ENCODE measurements at places on chromosomes 4 and X. TPM values are rescaled to one million over a fixed set of nuclear protein-coding genes. Genes with fewer than 3 reads are reported as not detected.

GRCh38 chr4:174713821-174714220 is 115.2 kb downstream of the GLRA3 start:
- no peak for DNase-seq

DNA sequence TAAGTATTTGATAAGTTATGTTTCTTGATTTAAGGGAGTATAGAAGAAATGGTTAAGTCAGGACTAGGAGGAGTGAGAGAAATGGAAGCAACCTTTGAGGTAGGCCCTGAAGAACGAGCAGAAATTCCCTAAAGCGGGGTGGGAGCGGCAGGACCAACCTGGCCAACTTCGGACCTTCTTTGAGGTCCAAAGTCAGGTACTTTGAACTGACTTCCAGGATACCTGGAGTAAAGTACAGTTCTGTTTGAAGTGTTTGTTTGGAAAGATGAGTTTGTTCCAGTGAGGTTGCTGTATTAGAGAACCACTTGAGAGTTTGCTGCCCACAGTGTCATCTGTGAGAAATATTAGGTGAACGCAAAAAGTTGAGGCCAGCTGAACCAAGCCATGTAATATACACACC is 11.7 kb downstream of the RNF4 start:
- no peak for DNase-seq

- no peak for DNase-seq
Observed at GRCh38 chr4:145417348-145418130, 64.1 kb upstream of the SMAD1 start.

DNA sequence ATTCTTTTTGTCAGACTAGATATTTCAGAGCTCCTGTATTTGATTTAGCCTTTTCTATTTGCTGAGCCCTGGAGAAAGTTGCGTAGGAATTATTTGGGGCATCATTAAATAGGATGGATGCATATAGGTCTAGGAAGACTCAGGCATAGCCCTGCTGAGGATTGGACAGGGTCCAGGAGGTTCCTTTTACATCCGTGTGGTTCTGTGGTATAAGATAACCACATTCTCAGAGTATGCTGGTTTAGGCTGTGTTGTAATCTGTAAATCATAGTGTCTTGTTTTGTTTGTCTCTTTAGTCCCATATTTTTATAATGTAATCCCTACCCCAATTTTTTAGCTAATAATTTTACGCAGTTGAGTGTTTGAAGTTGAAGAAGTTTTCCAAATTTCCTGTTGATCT is 513.7 kb downstream of the RPA4 start:
- no peak for DNase-seq

GRCh38 chrX:68832516-68833447 is 4.0 kb downstream of the EFNB1 start:
- DNase-seq = no peak

GRCh38 chrX:87968118-87968517 is 450.5 kb downstream of the KLHL4 start:
- no peak for DNase-seq

DNA sequence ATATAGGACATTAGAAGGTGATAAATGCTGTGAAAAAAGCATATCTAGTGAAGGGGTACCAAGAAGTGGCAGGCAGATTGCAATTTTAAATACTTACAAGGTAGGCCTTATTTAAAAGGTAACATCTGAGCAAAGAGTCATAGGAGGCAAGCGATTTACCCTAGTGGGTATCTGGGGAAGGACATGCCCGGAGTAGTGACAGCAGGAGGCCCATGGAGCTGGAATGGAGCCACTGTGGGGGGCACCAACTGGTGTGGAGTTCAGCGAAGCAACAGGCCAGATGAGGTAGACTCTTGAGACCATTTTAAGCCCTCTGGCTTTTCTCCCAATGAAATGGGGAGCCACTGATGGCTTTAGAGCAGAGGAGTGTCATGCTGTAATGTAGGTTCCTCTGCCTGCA is 37.3 kb downstream of the SEC24D start:
- DNase-seq = no peak

DNA sequence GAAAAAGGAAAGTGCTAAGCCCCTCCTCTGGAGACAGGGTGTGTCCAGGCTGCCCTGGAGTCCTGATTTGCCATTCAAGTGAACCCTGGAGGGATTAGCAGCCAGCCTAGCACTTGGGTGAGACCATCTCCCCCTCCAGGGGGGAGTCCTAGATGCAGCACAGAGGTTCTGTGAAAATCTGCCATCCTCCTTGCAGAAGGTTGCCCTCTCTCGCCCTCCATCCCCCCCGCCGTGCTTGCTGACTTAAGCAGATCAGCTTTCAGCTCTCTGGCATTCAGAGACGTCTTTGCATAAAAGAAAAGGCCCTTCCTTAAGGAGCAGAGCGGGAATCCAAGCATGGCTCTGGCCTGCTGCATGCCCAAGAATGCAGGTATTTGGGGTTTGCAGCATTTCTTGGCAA is 102.1 kb upstream of the SCML1 start:
- DNase-seq = no peak

GRCh38 chr4:40462326-40462725 is 127.2 kb downstream of the CHRNA9 start:
- no peak for DNase-seq

- no peak for DNase-seq
Observed at GRCh38 chr4:38128478-38129459, 168.6 kb downstream of the PTTG2 start.

- peak; percentile 82 for DNase-seq
Observed at GRCh38 chr4:122003335-122003734, 51.5 kb upstream of the TRPC3 start.

DNA sequence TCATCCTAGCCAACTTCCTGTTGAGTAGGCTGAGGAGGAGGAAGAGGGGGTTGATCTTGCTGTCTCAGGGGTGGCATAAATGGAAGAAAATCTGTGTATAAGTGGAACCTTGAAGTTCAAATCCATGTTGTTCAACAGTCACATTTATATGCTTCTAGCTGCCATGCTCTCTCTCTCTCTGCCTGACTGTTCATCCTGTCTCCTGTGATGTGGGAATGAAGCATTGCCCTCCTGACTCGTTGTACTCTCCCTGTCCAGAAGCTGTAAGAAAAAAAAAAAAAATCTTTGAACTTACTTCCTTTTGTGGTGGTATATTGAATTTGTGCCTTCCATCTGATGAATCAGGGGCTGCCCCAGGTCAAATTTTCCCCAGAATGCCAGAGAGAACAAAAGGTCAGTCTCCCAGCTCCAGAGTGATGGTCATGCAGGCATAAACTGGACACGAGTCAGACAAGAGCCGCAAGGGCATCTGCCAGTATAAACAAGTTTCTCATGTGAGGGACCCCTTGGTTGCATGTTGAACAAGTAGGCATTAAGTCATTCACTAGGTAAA is 257.0 kb downstream of the IDS start:
- no peak for DNase-seq

- peak; percentile 70 for DNase-seq
Observed at GRCh38 chr4:184282251-184282713, 64.6 kb upstream of the ENPP6 start.

- DNase-seq = no peak
Observed at GRCh38 chrX:54564936-54565335, 34.9 kb downstream of the GNL3L start.

- DNase-seq = no peak
Observed at GRCh38 chr4:111991797-111992196, 153.5 kb upstream of the FAM241A start.

DNA sequence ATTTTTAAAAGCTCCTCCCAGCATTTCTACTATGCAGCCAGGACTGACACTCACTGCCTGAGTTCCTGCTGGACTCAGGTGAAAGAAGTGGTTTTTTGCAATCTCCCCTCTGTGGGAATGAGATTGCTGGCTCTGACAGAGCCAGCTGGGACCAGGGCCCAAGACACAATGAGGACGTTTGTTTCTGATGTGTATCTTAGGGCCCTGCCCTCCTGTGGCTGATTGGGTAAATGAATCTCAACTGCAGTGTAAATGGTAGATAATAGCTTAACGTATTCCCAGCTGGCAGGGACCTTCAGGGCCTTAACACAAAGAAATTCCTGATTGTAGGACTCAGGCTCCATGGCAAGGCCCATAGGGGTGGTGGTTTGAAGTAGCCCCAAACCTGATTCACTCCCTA is 85.8 kb upstream of the PRPS1 start:
- DNase-seq = peak; percentile 54

DCX gene
- total RNA-seq = not detected

CYBB gene
- total RNA-seq = 14.4 TPM

RXFP1 gene
- total RNA-seq = not detected

CT47B1 gene
- total RNA-seq = not detected

MAML3 gene
- 20.8 TPM for total RNA-seq

SPATA18 gene
- total RNA-seq = not detected

HERC6 gene
- 1.8 TPM for total RNA-seq

TBC1D8B gene
- total RNA-seq = not detected

All from Karpas-422 (cell line).